H7 (cell line): ENCODE measurements at places on chromosomes 13 and 19. TPM values are rescaled to one million over a fixed set of nuclear protein-coding genes. Genes with fewer than 3 reads are reported as not detected.

DNA sequence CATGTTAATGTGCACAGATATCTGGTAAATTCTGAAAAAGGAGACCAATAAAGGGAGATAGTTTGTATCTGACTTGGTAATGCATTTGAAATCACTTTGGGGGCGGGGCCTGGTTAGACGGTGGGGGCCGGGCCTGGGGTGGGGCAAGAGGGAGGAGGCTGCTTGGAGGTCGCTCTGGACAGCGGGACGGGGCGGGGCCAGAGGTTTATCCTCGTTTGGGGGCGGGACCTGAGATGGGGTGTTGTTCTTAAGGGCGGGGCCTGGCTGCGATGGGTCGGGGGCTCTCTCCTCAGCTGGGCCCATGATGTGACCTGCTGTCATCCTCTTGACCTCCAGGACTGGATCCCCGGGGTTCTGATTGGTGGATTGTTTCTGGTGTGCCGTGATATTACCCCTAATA is 4.9 kb upstream of the ZNF808 start:
- peak; percentile 82 for DNase-seq

- no peak for DNase-seq
Observed at GRCh38 chr19:44050740-44051649, 841 bp upstream of the ZNF223 start.

The NALCN gene
- 0.07 TPM in 2 replicates for total RNA-seq

- DNase-seq: peak; percentile 95
Observed at GRCh38 chr19:5293612-5294378, 46.8 kb downstream of the PTPRS start.

The ENOX1 gene
- total RNA-seq: 0.04 and 0.07 TPM in 2 replicates

GRCh38 chr13:78401873-78402707 is 201.3 kb downstream of the POU4F1 start:
- no peak for DNase-seq

DNA sequence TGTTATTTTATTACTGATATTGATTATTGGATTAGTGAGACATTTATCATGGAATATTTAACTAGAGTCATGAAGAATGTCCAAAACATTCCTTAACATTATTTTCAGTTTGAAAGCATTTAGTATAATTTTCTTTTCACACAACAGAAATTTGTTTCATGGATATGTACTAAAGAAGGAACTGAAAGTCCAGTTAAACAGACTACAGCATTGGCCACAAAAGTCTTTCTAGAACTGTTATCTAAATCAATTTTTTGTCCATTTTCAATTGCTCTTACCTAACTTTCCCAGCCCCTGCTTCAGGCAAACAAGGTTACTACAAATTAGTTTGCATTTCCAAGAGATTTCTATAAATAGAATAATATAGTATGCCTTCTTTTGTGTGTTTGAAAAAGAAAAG is 1018.0 kb upstream of the PCDH20 start:
- no peak for DNase-seq

DNA sequence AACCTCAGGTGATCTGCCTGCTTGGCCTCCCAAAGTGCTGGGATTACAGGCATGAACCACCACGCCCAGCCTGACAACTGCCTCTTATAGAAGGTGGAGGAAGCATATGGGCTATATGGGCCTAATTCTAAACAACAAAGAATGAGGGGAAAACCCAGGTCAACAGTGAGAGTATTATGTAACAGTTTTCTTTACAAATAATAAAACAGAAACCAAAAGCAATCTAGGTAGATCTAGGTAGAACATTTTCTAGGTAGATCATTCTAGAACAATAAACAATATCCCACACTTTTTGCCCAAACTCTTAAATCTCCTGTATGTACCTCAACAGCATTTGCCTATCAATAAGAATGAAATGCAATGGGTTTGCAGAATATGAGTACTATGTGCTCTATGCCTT is 267.4 kb downstream of the ABCC4 start:
- no peak for DNase-seq

- no peak for DNase-seq
Observed at GRCh38 chr13:23899555-23899954, 2.3 kb upstream of the C1QTNF9B start.

The PEAK3 gene
- not detected in 2 replicates for total RNA-seq

- DNase-seq: peak; percentile 1
Observed at GRCh38 chr13:102141625-102142472, 260.0 kb downstream of the FGF14 start.

DNA sequence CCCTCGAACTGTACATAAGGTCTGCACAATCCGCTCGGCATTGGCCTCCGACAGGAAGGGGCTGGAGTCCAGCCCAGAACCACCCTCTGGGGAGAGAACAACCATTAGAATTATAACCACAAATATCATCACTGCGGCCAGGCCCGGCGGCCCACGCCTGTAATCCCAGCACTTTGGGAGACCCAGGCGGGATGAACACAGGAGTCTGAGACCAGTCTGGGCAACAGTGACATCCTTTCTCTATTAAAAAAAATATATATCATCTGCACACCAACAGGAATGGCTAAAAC is 11.4 kb downstream of the COQ8B start:
- no peak for DNase-seq

- DNase-seq: peak; percentile 19
Observed at GRCh38 chr13:73849292-73849691, 284.9 kb downstream of the KLF12 start.

The LMTK3 gene
- total RNA-seq: 3.0 and 3.6 TPM in 2 replicates

GRCh38 chr19:15456871-15457700 is 7.3 kb downstream of the RASAL3 start:
- DNase-seq: peak; percentile 99

DNA sequence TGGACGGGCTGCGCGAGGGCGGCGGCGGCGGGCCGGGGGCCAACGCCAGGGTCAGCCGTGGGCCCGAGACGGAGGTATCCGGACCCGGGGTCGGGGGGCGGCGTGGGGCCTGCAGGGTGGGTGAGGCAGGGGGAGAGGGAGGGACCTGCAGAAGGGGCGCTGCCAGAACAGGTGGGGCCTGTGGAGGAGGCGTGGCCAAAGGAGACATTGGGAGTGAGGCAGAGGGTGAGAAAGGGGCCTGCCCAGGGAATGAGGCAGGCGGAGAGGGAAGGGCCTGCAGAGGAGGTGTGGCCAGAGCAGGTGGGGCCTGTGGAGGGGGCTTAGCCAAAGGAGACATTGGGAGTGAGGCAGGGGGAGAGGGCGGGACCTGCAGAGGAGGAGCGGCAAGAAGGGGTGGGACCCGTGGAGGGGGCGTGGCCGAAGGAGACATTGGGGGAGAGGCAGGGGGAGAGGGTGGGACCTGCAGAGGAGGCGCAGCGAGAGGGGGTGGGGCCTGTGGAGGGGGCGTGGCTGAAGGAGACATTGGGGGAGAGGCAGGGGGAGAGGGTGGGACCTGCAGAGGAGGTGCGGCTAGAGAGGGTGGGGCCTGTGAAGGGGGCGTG is 4.2 kb downstream of the PRR36 start:
- DNase-seq: peak; percentile 92

DNA sequence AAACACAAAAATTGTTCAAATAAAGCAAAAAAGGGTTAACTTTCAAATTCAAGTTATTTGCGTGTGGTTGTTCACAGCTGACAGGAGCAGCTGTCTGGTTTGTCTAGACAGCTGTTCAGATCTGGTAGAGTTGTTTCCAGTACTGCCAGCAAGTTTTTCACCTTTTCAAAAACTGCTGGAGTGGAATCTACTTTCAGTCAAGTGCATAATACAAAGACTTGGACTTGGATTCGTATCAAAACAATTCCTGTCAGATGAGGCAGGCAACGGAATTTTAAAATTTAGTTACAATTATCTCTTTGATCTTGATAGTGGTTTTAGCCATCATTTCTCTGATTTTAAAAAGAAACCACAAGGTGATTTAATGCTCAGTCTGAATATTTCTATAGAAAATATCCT is 51.7 kb upstream of the EEF1AKMT1 start:
- DNase-seq: no peak

- DNase-seq: no peak
Observed at GRCh38 chr19:7795555-7796161, 32.6 kb downstream of the CLEC4M start.

DNA sequence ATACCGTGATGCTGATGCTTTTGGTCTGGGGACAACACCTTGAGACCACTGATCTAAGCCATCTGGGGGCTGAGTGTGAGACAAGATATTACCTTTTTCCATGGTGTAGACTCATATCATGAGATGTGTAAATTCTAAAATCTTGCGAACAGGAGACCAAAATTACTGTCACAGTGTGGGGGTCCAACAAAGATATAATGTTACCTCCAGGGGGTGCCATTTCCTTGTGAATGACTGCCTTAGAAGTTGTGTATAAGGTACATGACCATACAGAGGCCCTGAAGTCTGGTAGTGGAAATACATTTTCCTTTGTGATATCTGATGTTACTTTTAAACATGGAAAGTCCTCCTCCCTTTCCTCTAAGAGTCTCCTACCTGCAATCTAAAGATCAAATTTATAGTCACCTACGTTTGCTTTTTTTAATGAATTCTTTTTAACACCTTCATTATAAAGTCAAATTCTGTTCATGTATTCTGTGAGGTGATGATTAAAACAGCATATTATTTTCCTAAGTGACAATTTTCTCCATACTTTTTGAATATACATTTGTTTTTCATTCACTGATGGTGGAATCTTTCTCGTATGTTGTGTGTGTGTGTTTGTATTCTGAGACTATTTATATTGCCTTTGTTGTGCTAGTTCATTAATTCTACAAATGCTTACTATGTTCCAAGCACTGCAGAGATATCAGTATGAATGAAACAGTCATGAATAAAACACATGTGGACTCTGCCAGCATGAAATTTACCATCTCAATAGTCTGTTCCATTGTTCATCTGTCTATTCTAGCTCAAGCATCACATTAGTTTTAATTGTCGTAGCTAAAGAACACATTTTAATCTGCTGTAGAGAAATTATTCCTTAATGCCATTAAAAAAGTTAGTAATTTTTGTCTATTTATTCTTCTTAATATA is 113.7 kb downstream of the RFC3 start:
- peak; percentile 4 for DNase-seq

DNA sequence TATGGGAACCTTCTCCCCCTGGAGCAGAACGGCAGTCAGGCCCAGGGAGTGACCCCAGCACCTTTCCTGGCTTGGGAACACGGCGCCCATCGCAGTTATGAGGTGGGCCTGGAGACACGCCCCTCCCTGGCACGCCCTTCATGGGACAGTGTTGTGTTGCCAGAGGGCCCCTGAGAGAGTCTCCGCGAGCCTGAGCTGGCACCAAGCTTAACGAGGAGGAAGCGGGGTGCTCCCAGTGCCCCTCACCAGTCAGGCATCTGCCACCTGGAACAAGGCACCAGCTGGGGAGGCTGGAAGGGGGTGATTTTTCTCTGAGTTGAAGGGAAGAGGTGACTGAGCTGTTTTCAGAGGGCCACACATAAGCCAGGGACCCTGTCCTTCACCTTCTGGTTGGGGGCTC is 180.6 kb downstream of the KDM4B start:
- peak; percentile 61 for DNase-seq

GRCh38 chr19:38111898-38112297 is 112.1 kb downstream of the DPF1 start:
- no peak for DNase-seq

GRCh38 chr13:98941126-98941525 is 36.7 kb downstream of the DOCK9 start:
- no peak for DNase-seq
